NCI-H1417 treated with DMSO at 0.1 percent for 48 hours (cell line): ENCODE measurements at places on chromosomes 7 and 10.

- no peak for DNase-seq
Measured at GRCh38 chr7:135272303-135272702, 38.7 kb downstream of the STRA8 start.

DNA sequence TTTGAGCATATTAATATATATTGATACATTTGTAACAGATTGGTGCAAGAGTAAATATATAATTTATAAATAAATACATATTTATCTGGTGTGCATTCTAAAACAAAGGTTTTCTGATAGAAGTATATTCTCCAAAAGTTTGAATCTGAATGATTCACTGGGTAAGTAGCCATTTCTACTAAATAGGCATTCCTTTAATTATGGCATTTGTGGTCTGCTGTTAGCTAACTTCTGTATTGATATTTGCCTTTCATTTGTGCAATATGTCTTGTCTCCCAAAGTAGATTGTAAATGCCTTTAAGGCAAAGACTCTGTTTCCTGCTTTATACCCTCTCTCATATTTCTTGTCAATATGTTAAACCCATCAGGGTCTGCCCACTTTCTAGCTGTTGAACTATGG, 11.1 kb upstream of the ARID5B start:
- no peak for DNase-seq

DNA sequence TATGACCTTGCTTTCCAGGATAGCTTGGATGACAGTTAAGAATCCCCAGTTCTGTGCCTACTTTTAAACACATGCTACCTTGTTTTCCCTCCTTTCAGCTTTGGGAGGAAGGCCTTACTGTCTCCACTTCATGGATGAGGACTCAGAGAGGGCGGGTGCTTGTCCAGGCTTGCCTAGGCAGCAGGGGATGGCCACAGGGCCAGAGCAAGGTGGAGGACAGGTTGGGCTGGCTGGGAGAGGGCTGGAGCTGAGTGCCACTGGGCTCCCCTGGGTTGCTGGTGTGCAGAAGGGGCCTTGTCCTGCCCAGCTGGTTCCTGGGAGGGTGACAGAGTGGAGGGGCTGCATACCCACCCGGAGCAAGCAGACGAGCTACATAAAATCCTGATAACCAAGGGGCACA, 117.8 kb downstream of the GRK5 start:
- no peak for DNase-seq

DNA sequence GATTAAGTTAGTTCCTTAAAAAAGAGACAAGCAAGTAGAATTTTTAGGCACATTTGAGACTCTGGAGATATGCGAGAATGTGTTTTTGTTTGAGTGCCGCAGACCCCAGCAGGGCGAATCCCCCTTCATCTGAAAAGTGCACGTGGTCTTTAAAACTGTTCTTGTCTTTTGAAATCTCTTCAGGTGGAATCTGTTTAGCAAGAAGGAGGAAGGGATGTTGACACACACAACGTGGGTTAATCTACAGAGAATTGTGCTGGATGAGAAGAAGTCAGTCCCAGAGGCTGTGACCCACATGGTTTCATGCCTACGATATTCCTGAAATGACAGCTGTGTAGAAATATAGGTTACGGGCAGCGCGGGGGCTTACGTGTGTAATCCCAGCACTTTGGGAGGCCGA, 27.1 kb upstream of the ZFAND2A start:
- no peak for DNase-seq

DNA sequence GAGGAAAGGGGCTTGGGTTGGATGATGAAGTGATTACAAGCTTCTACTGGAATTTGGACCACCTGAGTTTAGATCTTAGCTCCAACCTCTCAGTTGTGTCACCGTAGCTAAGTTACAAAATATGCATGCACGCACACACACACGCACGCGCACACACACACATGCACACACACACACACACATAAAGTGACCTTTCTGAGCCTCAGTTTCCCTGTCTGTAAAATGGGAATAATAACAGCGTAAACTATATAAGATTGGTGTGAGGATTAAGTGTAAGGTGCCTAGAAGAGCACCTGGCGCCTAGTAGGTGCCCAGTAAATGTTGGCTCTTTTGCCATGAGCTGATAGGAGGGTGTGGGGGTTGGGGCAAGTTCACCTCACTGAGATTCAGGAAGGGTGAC, 12.6 kb upstream of the AQP1 start:
- DNase-seq: no peak

- no peak for DNase-seq
Measured at GRCh38 chr10:125812128-125812750, 10.8 kb downstream of the UROS start.

DNA sequence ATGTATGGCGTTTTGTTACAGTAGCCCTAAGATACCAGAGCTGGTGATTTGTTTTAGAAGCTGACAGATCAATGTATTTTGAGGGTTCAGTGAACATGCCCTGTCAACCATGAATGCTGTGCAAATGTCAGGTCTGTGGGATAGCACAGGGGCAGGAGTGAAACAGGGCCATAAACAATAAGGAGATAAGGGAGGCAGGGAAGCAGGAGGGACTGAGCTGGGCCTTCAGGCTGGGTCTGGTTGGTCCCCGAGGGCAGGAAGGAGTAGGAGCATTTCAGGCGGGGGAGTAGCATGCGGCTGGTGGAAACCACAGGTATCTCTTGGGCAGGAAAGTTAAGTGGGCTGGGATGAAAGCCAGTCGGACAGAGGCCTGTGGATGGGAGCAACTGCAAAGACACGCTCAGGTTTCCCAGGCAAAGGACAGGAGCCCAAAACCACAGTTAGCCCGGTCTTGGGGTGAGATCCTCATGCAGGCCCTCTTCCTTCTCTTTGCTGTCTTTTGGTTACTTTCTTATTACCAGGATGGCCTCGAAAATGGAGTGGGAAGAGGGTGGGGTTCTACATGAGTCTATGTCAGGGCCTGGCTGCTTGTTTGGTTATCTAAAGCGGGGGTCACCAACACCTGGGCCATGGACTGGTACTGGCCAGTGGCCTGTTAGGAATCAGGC, 69.5 kb upstream of the SEPHS1 start:
- no peak for DNase-seq

GRCh38 chr10:13404791-13405190, 56.7 kb upstream of the SEPHS1 start:
- DNase-seq: no peak

- no peak for DNase-seq
Measured at GRCh38 chr10:132834311-132834761, 48.4 kb upstream of the NKX6-2 start.

DNA sequence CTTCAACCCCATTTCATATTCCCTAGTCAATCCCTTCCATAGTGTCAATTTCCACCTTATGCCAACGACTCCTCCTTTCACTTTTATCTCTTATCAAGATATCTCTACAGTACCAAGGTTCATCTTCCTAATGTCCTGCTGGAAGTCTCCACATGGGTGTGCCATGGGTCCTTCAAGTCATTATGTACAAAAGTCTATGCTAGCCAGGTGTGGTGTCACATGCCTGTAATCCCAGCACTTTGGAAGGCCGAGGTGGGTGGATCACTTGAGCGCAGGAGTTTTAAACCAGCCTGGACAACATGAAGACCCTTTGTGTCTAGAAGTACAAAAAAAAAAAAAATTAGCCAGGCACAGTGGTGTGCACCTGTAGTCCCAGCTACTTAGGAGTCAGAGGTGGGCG, 47.6 kb downstream of the PRTFDC1 start:
- DNase-seq: no peak

DNA sequence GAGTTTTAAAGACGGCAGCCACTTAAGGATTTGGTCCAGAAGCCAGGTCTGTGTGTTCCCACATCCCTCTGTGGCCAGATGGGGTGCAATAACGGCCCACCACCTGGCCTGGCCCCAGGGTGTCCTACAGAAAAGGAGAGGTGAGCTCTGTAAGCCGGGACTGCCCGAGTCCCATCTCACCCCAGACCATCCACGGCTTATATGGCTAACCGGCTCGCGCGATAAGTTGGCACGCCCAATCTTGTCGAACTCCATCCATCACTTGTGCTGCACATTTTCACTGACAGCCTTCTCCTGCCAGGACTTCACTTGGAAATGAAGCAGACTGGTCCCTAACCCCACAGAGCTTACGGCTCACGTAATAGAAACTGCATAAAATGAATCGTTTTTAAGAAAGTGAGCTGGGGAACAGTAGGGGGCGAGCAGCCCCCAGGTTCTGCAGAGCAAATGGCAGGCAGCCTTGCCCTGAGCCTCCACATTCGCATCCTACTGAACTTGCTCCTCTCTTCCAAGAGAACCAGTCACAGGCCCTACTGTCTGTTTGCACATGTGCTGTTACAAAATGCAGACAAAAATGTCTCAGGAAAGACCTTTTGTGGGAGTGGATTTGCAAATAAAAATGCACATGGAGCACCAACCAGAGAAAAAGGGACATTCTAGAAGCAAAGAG, 98.2 kb downstream of the TNS3 start:
- DNase-seq: no peak

DNA sequence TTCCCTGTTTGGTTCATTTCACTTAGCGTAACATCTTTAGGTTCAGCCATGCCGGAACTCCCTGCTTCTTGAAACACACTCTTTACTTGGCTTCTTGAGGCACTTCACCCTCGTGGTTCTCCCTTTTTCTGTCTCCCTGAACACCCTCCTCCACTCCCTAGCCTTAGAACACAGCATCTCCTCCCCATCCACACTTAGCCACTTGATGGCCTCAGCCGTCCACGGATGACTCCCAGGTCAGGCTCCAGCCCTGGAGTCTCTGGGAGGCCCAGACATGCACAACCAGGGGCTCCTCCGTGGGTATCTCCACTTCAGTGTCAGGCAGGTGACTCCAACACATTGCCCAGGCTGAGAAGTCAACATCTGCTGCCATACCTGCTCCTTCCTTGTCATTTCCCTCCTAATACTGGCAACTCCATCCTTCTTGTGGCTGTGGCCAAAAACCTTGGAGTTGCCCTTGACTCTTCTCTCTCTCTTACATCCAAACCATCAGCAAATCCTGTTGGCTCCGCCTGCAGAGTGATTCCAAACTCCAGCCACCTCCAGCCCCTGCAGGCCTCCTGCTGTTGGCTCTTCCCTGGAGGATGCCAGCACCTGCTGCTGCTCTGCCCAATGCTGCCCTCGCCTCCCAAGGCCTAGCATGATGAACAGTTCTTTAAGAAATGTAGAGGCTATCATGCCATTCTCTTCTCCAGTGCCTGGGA, 8.4 kb upstream of the INMT start:
- no peak for DNase-seq

DNA sequence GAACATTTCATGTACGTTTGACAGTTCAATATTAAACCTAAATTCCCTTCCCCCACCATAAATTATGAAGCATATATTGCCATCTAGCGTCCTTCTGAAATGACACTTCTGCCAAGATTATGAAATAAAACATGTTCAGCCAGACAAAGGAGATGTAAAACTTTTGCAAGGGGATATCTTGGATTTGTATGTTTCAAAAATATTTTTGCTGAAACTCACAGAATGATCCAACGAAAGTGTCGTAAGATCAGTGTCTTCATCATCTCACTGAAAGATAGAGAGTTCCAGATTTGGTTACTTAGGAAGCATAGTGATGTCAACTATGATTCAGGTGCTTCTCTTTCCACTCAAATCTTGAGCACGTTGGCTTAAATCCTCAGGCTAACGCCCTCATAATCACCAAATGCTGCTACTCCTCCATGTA, 904.3 kb downstream of the XPNPEP1 start:
- DNase-seq: no peak

DNA sequence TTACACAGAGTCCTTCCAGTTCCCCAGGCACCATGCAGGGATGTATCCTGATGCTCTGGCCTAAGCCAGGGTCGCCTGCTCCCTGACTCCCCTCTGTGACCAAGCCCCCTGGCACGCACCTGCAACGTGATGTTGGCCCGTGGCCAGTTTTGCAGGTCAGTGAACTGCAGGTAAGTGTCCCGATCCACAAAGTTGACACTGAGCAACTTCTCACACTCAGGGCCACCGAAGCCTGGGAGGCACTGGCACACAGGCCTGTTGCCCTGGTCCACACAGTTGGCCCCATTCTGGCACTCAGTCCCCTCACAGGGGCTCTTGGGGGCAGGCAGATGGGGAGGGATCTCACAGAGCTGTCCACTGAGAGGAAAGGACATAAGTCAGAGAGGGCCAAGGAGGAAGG, 174.3 kb downstream of the LCOR start:
- no peak for DNase-seq

- no peak for DNase-seq
Measured at GRCh38 chr10:15485684-15486316, 114.7 kb upstream of the FAM171A1 start.

GRCh38 chr7:82705517-82706260, 262.1 kb upstream of the CACNA2D1 start:
- no peak for DNase-seq

DNA sequence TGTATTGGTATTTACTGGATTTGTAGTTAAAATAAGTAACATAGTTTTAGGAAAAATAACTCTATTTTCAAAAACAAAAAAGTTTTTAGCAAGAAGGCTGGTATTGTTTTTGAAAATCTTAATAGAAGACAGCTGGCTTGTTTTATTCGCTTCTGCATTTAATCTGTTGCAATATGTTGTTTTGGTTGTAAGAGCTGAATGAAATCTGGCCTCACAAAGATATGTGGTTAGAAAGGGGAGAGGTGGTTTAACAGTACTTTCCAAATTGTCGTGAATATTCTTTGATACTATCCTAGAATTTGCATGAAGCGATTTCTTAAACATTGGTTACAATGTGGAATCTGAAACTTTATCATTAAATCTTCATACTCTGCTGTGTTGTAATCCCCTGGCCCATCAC, 355.9 kb upstream of the FZD8 start:
- no peak for DNase-seq

- no peak for DNase-seq
Measured at GRCh38 chr10:118003126-118003525, 43.6 kb downstream of the RAB11FIP2 start.

GRCh38 chr7:130733931-130734814, at the start of gene KLF14:
KLF14 (minus strand) TSS chr7:130734207; CDS start chr7:130734033, 174 bp downstream.
- no peak for DNase-seq

- no peak for DNase-seq
Measured at GRCh38 chr10:10892290-10892875, 125.3 kb upstream of the CELF2 start.

- no peak for DNase-seq
Measured at GRCh38 chr10:86077271-86077670, 289.3 kb downstream of the GRID1 start.
